NCI-H2171 (cell line): ENCODE measurements at places on chromosomes 7 and 10.

GRCh38 chr10:121305066-121305465 lies 293.2 kb downstream of the FGFR2 start:
- DNase-seq = no peak

GRCh38 chr10:1851762-1852161 lies 114.4 kb upstream of the ADARB2 start:
- DNase-seq = no peak

DNA sequence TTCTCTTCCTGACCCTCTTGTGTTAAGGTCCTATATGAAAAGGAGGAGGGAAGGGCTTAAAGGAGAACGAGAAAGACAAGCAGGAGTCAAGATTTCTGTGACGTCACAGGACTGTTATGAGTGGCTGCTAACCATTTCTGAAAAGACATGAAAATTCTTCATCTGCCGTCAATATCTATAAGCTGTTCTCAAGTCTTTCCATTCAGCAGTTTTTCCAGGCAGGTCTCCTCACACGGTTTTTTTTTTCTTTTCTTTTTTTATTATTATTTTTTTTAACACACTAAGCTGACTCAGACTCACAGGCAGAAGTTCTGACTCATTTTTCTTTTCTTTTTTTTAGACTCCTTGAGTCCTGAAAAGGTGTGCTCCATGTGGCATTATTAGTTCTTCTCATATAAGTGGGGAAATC lies 72.0 kb downstream of the DGKI start:
- no peak for DNase-seq

- DNase-seq = no peak
Observed at GRCh38 chr7:155750255-155751125, 61.8 kb downstream of the SHH start.

DNA sequence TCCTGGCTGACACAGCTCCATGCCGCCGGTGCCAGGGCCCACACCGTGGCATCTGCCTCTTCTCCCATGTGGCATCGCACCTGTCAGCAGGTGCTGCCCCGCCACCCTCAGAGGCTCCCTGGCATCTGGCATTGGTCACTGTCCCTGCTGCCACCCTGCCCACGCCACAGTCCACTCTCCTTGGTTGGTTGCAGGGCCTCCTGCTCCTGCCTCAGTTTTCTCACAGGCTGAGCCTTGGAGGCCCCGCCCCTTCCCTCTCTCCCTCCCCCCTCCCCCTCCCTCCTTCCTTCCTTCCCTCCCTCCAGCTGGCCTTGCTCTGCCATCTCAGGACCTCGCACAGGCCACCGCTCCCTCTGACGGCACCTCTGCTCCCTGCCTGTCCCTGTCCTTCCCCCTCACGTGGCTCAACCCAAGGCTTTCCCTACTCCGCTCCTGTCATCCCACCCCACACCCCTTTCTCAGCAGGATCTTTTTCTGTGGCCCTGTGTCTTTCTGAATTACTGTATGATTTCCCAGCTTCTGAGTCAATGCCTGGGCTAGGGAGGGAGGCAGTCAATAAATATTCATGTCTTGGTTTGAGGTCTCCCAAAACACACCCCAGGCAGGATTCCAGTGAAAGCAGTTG lies 87.4 kb downstream of the INPP5A start:
- no peak for DNase-seq
